ENCODE measurements at places on chromosomes 16 and 17.

DNA sequence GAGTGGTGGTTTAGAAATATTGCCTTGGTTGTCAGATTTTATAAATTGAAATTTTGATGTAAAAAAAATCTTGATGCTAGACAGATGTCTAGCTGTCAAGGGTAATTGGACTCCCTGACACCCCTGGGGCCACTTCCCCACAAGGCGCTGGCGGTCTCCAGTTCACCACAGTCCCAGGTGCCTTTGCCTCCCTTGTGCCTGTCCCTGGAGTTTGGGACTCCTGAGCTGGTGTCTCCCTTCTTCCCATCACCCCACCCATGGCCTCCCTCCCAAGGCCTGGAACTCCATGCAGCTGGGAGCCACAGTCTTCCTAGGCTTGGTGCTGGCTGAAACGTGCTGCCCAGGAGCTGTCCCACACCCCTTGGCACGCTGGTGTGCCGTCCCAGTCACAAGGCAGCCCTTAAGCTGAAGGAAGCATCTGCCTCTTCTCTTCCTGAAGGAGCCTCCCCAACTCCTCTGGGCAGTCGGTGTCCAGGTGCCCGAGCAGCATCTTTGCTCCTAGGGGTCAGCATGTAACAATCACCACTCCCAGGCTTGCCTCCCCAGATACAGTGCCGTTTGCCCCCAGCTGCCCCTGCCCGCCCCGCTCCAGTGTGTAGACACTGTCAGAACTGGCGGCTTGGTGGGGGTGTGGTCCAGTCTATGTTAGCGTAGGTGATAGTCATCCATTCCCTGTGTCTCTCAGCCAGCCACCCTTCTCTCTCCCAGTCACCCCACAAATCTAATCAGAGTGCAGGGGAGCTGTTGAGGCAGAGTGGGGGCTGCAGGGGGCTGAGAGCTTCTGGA lies 26.2 kb downstream of the POLR3E start:
- no peak for DNase-seq

DNA sequence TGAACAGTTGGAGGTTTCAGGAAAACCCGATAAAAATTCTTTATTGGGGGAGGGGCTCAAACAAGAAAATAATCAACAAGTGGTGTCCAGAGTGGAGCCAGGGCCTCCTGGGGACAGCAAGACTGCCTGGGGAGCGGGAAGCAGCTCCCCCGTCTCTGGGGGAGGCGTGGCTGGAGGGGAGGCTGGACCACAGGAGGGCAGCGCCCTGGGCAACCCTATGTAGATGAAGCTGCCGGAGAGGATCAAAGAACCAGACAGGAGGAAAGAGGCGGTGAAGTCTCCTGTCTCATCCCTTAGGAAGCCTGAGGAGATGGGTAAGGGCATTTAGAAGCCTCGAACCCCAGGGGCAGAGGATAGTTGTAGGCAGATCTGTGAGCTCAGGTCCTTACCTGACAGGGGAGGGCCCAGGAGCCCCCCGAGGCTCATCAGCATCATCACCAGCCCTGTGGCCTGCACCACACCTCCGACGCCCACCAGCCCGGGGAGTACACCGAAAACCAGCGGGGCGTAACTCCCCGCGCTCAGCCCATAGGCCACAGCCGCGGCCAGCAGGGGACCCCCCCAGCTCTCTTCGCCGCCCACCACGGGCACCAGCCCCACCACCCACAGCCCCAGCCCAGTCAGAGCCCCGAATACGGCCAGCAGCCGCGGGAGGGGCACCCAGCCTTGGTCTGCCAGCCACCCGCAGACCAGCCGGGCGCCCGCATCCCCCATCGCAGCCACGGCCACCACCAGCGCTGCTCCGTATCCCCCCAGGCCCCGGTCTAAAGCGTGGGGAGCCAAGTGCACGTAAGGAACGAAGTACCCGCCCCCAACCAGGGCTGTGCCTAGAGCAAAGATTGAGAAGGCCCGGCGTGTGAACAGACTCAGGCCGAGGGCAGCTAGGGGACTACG lies 2.0 kb downstream of the SLC16A11 start:
- DNase-seq, result no peak

DNA sequence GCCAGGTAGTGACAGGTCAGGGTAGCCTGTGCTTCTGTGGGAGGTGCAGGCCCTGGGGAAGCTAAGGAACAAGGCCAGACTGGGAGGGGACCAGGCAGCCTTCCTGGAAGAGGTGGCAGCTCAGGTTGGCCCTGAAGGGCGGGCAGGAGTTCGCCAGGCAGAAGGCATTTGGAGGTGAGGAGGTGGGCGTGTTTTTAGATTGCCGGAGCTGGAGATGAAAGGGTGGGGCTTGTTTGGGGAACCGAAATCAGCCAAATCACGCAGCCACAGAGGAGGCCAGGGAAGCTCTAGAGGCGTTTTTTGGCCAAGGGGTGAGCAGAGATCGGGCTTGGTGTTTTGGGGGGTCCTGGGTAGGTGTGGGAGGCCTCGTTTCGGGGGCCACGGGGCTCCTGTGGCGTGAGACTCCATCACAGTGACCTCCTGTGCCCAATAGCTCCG lies 7.6 kb downstream of the ADCY7 start:
- DNase-seq, result no peak

DNA sequence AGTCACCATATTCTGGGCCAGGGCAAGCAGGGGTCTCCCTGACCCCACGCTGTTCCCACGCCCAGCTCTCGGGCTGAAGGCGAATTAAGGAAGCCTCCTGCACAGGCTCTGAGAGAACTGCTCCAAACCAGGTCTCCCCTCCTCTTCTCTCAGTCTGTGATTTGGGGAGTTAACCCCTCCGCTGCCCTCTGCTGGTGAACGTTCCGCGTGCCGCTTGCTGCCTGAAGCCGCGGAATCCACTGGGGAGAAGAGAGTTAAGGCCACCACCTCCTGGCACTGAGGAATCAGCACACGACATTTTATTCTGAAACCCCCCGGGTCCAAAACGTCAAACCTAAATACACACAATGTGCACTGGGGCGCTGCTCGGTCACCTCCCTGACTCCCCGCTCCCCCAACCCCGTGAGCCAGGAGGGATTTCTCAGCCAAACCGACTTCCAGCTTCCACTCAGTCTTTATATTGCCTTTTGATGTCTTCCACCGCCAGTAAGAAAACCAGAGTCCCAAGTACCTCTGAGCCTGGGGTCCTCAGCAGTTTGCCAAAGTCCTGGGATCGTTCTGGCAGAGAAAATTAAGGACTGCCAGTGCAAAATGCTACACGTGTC lies 54.4 kb upstream of the RCVRN start:
- DNase-seq, result no peak

- no peak for DNase-seq
Observed at GRCh38 chr17:51646539-51646938, 386.2 kb downstream of the UTP18 start.

DNA sequence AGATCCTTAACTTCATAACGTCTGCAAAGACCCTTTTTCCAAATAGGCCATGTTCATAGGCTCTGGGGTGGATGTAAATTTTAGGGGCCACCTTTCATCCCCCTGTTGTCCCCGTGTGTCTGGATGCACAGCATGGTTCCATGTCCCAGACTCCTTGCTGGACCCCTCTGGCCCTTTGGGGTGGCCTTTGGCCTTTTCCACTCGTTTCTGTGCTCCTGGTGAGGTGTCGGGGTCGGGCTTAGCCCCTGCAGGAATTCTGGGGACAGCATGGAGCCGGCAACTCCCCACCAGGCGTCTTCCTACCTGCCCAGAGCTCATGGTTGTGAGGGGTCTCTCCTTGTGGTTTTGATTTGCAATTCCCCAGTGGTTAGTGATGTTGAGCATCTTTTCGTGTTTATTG lies 183.5 kb downstream of the SEC14L1 start:
- DNase-seq, result peak; percentile 67

- DNase-seq, result no peak
Observed at GRCh38 chr17:41440531-41441033, at the start of gene KRT38. Gene KRT38, minus strand, starts transcription at chr17:41440983. Its CDS starts 62 bp downstream, at chr17:41440921.

DNA sequence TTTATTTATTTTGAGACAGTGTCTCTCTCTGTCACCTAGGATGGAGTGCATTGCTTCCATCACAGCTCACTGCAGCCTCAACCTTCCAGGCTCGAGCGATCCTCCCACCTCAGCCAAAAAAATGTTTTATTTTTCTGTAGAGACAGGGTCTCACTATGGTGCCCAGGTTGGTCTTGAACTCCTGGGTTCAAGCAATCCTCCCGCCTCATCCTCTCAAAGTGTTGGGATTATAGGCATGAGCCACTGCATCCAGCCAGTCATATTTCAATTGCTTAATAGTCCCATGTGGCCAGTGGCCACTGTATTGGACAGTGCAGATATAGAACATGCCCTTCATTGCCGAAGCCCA lies 15.3 kb downstream of the TMC7 start:
- no peak for DNase-seq

GRCh38 chr16:23110257-23110899 lies 38.9 kb downstream of the USP31 start:
- no peak for DNase-seq

DNA sequence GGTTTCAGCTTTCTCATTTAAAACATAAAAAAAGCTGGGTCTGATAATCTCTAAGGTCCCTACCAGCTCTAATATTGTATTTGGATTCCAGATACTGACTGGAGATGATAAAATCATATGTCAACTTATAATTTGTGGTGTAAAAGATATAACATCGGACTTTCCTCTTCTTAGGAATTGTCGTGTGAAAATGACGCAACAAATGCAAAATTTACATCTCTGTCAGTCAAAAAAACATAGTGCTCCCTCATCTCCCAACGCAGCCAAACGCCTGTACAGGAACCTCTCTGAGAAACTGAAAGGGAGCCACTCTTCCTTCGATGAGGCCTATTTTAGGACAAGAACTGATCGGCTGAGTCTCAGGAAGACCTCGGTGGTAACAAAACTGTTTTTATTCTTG lies 197.3 kb downstream of the ANKFN1 start:
- DNase-seq, result no peak

DNA sequence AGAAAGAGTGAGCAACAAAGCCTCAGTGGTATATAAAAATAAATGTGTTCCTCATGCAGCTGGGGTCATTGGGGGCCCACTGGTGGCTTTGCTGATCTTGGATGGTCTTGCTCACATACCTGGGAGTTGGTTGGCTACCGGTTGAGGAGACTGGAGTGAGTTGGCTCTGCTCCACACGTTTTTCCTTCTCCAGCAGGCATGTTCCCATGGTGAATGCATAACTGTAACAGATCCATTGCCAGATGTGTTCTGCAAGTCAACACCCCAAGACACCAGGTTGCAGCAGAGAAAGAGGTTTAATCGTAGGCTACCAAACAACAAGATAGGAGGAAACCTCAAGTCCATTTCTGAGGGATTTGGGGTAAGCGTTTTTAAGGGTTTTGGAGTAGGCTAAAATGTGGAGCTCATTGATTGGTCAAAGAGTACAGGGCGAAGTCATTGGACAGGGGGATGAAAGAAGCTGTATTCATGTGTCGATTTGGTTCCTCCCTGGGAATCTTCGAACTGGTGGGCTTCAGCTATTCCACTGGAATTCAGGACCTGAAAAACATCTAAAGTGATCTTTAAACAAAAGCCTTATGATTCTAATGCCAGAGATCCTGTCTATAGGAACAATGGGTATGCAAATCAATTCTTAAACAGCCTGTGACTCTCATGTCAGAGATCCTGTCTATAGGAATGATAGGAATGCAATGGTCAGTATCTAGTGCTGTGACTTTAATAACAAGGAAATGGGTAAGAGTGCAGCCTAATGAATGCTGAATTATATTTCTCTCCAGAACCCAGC lies 467.5 kb upstream of the C16orf82 start:
- DNase-seq, result no peak

DNA sequence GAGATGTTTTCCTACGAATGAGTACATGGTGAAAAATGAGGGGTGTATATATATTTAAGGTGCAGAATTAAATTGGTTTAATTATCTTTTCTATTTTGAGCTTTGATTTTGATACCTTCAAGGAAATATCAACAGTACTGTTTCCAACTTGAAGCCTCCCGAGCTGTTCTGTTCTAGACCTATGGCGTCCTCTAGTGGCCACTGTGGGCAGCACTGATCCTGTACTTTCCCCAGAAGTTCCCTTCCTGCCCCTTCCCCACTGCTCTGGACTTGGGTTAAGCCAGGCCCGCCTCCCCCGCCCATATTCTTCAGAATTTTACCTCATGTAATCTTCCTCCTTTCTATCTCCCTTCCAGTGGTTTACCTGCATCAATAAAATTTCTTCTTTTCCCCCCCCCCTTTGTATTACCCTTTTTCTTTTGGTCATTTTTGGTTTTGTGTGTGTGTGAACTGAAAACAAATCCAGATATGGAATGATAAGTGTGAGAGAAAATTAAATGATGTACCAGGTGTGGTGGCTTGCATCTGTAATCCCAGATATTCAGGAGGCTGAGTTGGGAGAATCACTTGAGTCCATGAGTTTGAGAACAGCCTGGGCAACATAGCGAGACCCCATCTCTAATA lies 1643.5 kb downstream of the TP53TG3F start:
- DNase-seq, result no peak

DNA sequence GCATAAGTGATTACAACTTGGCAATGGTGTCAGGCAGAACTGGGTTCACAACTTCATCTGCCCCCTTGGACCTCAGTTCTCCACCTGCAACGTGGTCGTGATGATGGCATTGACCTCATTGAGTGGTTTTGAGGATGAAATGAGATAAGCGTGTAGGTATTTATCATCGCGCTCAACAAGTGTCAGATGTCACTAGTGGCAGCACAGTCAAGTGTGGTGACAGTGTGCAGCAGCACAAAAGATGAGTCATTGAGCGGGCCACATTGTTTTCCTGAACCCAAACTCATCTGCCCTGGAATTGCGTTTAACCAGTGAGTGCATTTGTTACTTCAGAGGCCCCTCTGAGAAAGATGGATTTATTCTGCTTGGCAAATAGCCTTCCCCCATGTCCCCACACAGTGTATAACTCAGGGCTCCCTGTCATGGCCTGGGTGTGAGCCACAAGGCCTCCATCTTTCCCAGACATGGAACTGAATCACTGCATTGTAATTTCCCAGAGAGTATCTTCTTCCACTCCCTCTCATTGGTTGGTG lies 20.9 kb downstream of the IRX3 start:
- no peak for DNase-seq

DNA sequence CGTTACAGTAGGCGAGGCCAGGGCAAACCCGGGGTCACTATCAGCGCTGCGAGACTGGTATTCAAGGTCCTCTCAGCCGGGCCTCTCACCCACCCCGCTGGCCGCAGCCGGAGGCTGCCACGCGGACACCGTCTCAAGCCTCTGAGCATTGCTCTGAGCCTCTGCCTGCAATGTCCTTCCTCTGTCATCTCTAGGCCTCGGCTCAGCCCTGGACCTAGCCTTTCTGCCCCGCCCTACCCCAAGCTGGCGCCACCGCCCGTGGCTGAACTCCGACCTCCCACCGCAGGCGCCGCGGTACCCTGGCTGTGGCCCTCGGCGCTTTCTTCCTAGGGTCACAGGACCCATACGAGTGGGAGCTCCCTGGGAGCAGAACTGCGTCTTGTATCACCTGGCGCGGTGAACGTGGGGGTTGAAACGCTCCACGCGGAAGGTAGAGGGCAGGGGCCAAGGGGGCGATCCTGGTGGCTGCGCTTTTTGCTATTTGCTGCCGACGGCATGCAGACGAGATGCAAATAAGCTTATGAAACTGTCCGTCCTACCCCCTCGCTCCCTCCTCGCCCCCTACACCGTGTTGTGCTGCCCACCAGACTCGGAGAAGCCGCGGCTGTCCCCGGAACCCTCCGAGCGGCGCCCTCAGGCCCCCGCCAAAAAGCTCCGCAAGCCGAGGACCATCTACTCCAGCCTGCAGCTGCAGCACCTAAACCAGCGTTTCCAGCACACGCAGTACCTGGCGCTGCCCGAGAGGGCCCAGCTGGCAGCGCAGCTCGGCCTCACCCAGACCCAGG lies 3.7 kb downstream of the DLX4 start:
- no peak for DNase-seq

- no peak for DNase-seq
Observed at GRCh38 chr16:87926246-87927194, 9.8 kb downstream of the CA5A start.

- no peak for DNase-seq
Observed at GRCh38 chr17:76405967-76406647, 21.7 kb downstream of the SPHK1 start.

Measured in tibial artery (tissue), 4 donors.